Liver (tissue), 10 donors: ENCODE measurements at places on chromosomes 5 and 9. TPM values are rescaled to one million over a fixed set of nuclear protein-coding genes. Genes with fewer than 3 reads are reported as not detected.

DNA sequence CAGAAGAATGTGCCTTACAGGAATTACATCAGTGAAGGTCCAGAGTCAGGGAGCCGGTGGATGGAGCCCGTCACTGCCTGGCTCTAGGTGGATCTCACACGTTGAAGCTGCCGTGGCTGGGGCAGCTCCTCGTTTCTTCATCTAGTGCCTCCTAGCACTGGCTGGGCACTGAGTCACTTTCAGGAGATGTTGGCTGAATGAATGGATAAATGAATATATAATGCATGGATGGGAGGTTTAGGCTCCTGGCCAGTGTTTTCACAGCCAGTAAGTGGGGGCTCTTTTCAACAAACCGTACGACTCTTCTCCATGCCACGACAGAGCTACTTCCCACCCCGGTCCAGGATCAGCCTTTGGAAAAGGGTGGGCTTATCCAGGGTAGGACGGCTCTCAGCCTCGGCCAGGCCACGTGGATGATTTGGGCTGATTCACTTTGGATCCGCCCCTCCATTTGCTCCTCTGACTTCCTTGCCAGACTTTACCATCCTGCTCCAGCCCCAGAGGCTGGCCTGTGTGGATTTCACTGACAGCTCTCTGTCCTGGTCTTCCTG lies 1.3 kb upstream of the SH3PXD2B start:
- no peaks in the 10 kb centered on the region for H3K36me3 ChIP-seq
- no peak overlapping the region for H3K27ac ChIP-seq
- H3K4me1 ChIP-seq: peaks cover 8% of the 10 kb centered on the region
- no peak overlapping the region for H3K4me3 ChIP-seq
- no peak for DNase-seq
- no peaks in the 10 kb centered on the region for H3K27me3 ChIP-seq

DNA sequence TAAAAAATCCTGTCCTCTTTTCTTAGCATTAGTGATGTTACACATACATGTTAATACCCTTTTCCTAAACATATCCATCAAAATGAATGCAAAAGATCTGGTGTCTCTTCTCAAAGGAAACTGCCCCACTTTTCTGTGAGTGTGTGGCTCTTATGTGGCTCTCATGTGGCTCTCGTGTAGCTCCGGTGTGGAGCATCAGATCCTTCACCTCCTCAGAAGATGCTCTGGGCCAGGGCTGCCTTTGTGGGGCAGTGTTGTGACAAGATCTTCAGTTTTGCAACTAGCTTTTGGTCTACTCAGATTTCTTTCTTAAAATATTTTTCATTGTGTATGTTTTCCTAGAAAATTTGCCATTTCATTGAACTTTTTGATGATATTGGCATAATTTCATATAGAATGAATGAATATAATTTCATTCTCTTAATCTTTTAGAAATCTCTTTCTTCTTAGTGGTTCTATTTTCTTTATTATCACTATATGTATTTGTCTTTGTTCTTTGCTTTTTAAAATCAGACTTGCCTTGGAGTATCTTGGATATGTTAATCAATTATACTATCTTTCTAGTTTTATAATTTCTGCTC lies 19.4 kb downstream of the GARNL3 start:
- no peak for DNase-seq
- H3K4me1 ChIP-seq: peaks cover 2% of the 10 kb centered on the region
- no peaks in the 10 kb centered on the region for H3K27me3 ChIP-seq
- no peak overlapping the region for H3K27ac ChIP-seq

DNA sequence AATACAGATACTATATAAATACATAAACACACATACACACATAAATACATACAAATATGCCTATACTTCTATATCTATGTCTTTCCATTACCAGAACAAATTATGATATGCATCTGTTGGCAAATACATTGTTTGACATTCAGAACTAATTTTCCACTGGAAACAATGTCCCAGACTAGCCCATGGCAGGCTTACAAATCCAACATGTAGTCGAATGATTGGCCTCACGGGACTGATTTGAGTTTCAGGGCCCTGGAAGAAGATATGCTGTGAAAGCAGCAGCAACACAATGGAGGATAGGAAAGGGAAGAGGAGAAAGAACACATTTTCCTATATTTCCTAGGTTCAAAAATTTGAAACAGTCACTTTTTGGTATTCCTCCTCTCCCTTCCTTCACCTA lies 881.1 kb upstream of the DMAC1 start:
- no peaks in the 10 kb centered on the region for H3K36me3 ChIP-seq
- H3K27me3 ChIP-seq: no peaks in the 10 kb centered on the region
- no peak overlapping the region for H3K27ac ChIP-seq
- DNase-seq: no peak

DNA sequence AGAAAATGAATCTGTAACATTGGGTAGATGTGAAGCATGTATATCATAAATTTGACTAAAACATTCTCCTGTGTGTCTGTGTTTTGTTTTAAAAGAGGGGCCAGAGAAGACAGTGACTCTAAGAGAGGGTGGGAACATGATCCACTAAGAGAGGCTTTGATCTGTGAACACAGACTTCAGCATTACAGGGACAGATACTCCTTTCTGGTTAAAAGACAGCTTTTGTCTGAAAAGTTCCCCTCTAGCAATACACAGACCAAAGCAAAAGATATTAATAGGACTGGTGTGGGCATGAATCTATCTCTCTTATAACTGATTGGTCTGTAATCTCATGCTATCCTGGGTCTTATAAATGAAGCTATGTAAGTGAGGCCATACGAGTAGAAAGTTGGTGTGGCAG lies 150.9 kb downstream of the NUDT12 start:
- H3K27me3 ChIP-seq: no peaks in the 10 kb centered on the region
- no peak for DNase-seq
- H3K4me3 ChIP-seq: no peak overlapping the region

DNA sequence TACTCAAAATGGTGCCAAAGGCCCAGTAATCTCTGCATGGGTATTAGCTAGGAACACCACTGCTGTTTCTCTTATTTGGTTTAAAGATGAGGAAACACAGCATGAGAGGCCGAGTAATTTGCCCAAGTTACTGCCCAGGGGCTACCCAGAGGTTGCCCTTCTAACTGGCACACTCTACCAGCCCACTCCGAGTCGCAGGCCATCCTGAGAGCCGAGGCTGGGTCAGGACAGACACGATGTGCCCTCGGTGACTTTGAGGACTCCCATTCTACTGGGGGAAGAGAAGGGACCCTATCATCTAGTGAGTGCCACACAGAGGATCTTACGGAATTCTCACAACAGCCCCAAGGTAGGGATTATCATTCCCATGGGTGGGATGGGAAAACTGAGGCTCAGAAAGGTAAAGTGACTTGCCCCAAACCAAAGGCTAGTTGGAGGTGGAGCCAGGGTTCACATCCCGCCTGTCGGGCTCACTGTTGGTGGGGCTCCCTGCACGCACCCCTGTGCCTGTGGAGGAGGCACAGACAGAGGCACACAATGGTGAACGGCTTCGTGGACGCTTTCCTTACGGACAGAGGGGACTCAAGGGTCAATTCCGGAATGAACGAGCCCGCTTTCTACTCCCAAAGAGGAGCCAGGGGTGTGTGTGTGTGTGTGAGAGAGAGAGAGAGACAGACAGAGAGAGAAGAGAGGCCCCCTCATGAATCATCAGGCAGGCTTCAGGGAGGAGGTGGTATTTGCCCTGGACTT lies 225.0 kb downstream of the MELK start:
- no peaks in the 10 kb centered on the region for H3K27me3 ChIP-seq
- no peak for DNase-seq
- H3K4me3 ChIP-seq: no peak overlapping the region
- H3K4me1 ChIP-seq: no peaks in the 10 kb centered on the region
- H3K27ac ChIP-seq: no peak overlapping the region
- no peaks in the 10 kb centered on the region for H3K36me3 ChIP-seq

The STPG3 gene
- not detected for total RNA-seq

The SGTB gene
- 2.7 TPM for total RNA-seq

The MYMK gene
- not detected for total RNA-seq

The RAB3C gene
- total RNA-seq: 1.8 TPM

The ADAM19 gene
- 7.1 TPM for total RNA-seq
